ENCODE measurements at places on chromosomes 4 and X.
A peak's percentile ranks its signal among the peaks of the same experiment; 100 is the strongest.

DNA sequence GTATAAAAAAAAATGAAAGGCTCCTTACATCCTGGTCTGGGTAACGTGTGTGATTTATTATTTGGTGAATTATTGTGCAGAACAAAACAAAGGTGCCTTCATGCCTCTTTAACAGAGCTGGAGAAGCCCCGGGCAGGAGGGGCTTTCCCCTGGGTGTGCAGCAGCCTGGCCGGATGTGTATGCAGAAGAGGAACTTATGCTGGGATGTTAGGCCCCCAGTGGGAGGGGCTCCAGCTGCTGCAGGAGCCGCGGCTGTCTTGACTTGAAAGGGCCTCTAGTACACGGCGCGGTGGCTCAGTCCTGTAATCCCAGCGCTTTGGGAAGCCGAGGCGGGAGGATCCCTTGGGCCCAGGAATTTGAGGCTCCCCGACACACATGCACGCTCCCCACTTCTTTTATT is 16.0 kb downstream of the CCNQ start:
- DNase-seq, result peak; percentile 23

- no peak for DNase-seq
Measured at GRCh38 chrX:76220856-76221255, 48.0 kb downstream of the PBDC1 start.

GRCh38 chr4:105162123-105162796 is 15.6 kb downstream of the TET2 start:
- DNase-seq, result no peak

DNA sequence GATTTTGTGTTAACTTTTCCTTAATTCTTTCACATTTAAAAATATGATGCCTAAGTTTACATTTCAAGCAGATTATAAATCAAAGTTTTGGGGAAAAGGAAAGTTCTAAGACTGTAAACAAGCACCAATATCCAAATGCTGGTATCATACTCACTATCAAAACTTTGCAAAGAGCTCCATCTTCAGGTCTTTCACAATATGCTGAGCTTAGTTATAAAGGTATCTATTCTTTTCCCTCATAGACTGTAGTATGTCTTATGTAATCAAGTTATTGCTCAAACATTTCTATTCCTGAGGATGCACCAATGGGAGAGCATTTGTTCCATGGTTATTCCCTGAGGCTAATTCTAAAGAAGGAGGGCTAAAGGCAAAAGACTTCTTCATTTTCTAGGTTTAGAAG is 207.9 kb upstream of the FAM241A start:
- no peak for DNase-seq

DNA sequence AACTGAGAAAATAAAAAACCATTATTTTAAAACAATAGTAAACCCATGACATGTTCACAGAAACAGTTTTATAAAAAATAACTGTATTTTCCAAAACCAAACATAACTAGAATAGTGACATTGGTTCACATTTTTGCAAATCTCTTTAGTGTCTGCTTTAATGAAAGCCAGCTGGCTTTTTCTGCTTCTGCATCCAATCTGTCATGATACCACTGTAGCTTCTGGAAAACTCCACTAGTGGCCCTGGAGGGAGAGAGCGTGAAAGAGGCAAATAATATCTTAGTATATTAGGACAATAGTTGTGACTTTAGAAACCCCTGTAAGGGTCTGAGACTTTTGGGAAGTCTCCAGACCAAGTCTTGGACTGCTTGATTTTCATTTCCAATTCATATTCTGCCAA is 31.1 kb downstream of the FGFBP1 start:
- no peak for DNase-seq

DNA sequence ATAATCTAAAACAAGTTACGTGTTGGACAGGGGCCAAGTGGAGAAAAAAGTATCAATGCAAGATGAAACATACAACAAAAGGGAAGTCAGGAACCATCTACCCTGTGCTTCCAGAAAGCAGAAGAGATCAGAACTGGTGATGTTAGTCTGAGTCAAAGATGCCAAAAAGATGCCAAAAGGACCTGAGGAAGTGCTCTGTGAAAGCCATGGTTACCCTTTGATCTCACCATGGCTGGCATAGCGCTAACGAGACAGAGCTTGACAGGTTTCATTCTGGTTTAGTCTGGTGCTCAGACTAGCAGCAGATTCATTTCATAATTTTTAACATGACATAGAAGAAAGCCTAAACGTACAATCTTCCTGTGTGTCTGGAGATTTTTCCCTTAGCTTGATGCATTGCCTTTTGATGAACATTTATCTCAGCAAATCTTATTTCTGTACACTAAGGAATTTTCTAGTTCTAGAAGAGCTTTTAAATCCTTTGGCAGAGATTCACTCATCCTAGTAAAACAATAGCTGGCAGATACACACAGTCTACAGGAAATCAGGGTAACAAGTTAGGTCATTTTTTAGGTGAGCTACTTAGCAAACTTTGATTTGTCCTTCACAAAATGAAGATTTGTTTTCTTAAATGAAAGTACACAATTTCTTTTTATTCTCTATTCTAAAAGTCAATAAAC is 87.7 kb downstream of the COL25A1 start:
- no peak for DNase-seq

DNA sequence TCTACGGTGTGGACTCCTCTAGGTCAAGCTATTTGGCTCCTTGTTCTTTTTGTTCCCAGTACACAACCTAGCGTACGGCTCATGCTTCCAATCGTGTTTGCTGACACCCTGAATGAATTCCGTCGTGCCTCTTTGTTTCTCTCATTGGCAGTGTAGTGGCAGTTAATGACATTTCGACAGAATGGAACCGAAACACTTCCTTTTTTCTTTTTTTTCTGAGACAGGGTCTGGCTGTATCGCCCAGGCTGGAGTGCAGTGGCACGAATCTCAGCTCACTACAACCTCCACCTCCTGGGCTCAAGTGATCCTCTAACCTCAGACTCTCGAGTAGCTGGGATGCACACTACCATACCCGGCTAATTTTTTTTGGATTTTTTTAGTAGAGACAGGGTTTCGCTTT is 113.3 kb upstream of the ATP6AP2 start:
- DNase-seq, result no peak

- no peak for DNase-seq
Measured at GRCh38 chrX:95974096-95974470, 710.6 kb upstream of the DIAPH2 start.

DNA sequence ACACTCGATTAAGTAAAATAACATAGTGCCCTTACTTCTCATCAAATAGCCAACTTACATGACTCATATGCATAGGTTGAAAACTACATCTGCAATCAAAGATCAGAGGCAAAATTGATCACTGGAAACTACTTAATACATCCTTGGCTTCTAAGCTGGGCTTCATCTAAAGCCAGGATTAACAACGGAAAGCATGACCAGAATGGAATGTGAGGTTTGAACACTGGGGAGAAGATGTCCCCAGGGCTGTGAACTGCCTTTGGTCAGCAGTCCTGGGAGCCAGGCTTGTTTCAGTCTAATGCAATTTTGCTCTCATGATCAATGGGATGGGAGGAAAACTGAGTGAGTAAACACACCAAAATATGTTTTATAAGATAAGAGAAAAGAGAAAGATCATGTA is 192.5 kb upstream of the TTC29 start:
- DNase-seq, result no peak

- DNase-seq, result no peak
Measured at GRCh38 chr4:26330186-26330787, 9.5 kb downstream of the RBPJ start.

GRCh38 chrX:16785247-16786138 is 773 bp upstream of the TXLNG start:
- no peak for DNase-seq

DNA sequence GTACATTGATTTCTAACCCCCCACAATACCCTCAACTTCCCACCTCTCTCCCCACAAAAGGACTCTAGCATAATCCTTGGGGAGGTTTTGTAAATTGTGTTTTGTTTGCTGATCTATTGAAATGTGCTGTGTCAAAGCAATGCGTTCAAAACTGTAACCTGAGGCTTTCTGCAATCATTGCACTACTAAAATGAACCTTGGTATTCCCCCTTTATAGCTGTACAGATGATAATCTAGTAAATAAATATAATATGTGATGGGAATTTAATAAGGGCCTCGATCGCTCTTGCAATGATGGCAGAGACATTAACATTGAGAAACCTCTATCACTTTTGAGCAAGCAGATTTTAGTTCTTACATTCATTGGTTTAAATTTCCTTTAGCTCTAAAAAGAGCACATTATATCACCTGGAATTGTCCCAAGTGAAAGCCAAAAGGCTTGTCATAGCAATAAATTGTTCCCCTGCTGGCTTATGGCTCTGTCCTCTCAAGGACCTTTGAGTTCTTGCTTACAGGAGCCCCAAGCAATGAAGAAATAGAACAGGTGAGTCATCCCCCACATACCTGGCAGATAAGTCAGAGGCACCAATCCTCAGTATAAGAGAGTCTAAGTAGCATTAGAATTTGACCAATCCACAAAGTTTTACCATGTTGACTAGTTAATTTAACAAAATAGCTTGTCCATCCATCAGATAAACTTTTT is 18.4 kb upstream of the ACE2 start:
- no peak for DNase-seq

- no peak for DNase-seq
Measured at GRCh38 chr4:157973297-157973696, 199.5 kb downstream of the GASK1B start.

GRCh38 chr4:69718396-69719271 is 41.8 kb downstream of the SULT1B1 start:
- no peak for DNase-seq

- DNase-seq, result no peak
Measured at GRCh38 chr4:85650908-85651307, 176.0 kb downstream of the ARHGAP24 start.

GRCh38 chr4:6074758-6075157 is 56.5 kb upstream of the C4orf50 start:
- no peak for DNase-seq

DNA sequence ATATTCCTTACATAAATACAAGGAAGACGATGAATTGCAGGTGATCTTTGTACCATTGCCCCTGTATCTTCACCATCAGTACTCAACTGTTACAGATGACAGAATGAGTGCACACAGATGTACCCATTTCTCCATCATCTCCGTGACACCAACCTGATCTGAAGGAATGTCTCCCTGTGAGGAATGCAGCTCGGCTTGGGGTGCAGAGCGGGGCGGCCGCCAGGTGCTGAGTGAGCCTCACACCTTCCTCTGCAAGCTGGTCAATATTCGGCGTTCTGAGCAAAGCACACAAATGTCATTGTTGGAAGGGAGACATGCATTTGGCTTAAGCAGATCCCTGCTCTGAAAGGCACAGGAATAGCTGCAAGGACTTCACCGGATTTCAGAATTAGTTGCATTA is 7.4 kb downstream of the ARSD start:
- no peak for DNase-seq

- DNase-seq, result no peak
Measured at GRCh38 chr4:116688536-116688935, 396.8 kb downstream of the TRAM1L1 start.

- DNase-seq, result no peak
Measured at GRCh38 chr4:106695501-106696262, 327.1 kb upstream of the GIMD1 start.

DNA sequence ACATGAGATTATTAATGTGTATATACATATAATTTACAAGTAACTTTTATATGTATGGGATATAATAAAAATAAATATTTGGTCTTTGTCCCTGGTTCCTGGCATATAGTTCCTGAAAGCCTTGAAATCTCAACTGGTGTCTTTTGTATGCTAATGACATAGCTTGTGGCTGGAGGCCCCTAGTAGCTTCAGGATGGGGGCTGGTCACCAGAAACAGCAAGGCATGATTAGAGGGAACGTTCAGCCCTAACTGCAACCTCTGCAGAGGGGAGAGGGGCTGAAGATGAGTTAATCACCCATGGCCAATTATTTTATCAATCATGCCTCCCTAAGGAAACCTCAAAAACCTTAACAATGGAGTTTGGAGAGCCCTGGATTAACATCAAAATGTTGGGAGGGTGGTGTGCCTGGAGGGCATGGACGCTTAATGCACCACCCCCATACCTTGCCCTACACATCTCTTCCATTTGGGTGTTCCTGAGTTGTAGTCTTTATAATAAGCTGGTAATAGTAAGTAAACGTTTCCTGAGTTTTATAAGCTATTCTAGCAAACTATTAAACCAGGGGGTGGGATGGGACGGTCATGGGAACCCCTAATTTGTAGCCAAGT is 21.3 kb downstream of the PIN4 start:
- no peak for DNase-seq

GRCh38 chr4:7970361-7970946 is 30.8 kb upstream of the AFAP1 start:
- no peak for DNase-seq

DNA sequence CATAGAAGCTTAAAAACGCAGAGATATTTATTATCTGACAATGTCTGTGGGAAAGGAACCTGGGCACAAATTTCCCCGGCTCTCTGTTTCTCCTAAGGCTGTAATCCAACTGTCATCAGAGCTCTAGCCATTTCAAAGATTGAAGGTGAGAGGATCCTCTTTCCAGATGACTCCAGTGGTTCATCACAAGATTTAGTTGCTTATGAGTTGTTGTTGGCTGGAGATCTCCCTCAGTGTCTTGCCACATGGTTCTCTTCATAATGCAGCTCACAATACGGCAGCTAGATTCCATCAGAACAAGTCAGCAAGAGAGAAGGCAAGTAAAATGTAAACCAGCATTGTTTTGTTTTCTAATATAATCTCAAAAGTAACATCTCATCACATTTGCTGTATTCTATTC is 369.4 kb downstream of the GASK1B start:
- DNase-seq, result no peak

Measured in stimulated activated CD4-positive, alpha-beta T cell treated with anti-CD3 and anti-CD28 coated beads, Interleukin-15, amount 100 ng/mL, for 1 hour (primary cell).